ENCODE measurements at places on chromosomes 16 and 17.
A peak's percentile ranks its signal among the peaks of the same experiment; 100 is the strongest.

- no peak for DNase-seq
These were observed 25.3 kb upstream of the PYY start for GRCh38 chr17:43979011-43979410.

- DNase-seq = no peak
These were observed 217.9 kb downstream of the RAB11FIP4 start for GRCh38 chr17:31609331-31609730.

DNA sequence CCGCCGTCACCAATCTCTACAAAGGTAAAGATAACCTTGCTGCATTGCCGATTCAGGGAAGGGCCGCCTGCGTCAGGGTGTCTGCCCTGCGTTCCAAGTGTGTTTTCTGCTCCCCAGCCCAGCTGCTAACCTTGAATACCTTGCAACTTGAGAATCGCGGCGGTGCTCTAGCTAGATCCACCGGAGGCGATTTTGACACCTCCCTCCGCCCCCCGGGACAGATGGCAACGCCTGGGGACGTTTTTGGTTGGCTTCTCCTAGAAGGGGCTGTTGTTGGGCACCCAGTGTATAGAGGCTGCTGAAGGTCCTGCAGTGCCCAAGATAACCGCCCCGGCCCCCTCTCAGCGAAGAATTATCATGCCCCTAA, 1.5 kb downstream of the HAPSTR1 start:
- peak; percentile 24 for DNase-seq

DNA sequence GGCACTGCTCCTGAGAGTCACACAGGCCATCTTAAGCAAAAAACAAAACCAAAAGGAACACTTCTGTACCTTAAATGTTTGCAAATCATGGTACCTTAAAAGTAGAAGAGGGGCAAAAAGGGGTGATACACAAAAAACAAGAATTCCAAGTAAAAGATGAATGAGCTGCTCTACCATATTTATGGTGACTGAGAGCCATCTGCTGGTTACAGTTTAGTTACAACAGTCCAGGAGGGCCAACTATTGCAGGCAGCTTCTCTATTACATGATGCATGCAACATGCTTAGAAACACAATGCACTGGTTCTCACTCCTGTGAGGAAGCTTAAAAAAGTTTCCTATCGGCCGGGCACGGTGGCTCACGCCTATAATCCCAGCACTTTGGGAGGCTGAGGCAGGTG, 53.5 kb downstream of the STX8 start:
- peak; percentile 68 for DNase-seq

DNA sequence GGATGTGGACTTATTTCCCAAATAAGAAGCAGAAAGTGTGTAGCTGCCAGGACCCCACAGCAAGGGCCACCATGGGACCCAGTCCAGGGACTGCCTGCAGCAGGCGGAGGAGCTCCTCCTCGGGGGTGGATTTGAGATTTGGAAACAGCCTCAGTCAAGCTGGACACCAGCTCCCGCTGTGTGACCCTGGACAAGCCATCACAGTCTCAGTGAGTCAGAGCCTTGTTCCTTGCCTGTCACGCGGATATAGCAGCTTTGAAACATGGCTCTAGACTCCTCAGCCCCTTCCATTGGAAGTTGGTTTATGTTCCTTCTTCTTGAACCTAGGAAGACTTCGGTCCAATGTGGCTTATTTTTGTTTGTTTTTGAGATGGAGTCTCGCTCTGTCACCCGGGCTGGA, 12.5 kb upstream of the DPEP1 start:
- no peak for DNase-seq

DNA sequence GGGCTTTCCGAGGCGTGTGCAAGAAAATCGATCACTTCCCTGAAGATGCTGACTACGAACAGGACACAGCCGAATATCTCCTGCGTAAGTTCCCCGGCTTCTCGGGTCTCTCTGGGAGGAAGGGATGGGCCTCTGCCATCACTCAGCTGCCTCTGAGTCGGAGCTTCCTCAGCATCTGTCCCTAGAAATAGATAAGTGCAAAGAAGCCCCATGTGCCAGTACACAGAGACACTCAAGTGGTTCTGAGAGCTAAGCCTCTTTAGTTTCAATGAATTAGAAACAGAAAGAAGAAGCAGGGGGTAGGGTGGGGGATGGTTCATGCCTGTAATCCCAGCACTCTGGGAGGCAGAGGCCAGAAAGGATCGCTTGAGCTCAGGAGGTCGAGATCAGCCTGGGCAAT, 90.6 kb downstream of the CACNG3 start:
- no peak for DNase-seq

DNA sequence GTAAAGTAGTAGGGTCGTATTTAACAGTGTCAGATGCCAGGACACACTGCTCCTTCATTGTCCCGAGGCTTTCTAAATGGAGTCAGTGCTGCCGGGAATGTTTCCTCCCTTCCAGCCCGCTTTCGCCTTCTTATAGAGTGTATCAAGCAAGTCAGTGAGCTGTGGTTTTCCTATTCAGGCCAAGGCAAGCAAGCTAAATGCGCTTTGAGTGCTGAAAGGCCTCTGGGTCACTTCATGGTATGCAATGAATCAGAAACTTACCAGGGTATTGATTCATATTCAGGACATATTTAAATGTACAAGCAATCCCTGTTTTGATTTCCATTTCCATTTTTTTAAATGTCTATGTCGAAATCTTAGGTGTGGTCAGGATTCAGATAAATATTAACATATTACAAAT, 327.9 kb upstream of the SOX9 start:
- no peak for DNase-seq

DNA sequence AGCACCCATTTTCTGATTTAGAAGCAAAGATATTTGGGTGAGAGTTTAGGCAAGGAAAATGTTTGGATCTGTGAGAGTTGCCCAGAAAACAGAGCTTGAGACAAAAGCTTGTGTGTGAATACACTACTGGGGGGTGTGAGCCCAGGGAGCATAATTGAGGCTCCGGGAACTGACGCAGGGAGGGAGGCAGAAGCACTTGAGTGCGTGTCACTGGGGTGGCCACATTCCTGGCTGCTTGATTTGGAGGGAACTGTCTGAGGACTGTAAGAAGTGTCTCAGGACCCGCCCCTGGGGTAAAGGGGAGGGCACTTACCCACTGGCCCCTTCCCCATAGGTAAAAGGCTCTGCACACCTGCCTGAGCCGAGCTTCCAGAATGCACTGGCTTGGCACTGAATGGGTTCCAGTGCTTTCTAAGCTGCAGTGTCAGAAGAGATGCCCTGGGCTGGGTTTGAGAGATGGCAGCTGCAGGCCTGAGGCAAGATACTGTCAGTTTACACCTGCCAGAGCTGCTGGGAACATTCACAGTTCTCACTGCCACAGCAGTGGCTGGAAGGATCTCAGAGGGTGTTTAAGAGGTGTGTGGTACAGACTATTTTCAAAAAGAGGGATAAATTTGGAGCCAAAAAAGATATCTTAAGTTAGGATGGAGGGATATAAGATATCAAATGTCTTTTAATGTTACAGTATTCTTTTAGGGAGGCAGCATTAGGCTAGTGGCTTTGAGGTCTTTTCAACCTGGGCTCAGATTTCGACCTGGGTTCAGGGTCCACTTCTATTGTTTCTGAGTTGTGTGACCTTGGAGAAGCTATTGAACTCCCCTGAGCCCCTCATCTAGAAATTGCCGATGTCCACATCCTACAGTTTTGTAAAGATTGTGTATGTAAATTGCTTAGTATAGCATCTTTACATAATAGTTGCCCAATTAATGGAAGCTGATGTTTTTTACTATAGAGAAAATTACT, 6.9 kb upstream of the TEX2 start:
- no peak for DNase-seq

DNA sequence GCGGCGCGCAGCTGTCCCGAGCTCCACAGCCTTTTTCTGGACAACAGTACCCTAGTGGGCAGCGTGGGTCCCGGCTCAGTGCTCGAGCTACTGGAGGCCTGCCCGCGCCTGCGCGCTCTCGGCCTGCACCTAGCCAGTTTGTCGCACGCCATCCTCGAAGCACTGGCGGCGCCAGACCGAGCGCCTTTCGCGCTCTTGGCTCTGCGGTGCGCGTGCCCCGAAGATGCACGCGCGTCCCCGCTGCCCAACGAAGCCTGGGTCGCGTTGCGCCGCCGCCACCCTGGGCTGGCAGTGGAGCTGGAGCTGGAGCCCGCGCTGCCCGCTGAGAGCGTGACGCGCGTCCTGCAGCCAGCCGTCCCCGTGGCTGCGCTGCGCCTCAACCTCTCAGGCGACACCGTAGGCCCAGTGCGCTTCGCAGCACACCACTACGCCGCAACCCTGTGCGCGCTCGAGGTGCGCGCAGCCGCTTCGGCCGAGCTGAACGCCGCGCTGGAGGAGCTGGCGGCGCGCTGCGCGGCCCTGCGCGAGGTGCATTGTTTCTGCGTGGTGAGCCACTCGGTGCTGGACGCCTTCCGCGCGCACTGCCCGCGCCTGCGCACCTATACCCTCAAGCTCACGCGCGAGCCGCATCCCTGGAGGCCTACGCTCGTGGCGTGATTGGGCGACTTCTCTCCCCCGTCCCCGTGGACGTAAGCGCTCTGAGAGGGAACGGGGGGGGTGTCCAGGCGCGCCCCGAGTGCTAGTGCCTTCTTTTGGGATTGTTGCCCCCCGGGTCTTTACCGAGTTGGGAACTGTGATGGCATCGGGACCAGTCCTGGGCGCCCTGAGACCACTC, 1.2 kb upstream of the HSF4 start:
- no peak for DNase-seq

All from hematopoietic multipotent progenitor cell (in vitro differentiated cells).